ENCODE measurements at places on chromosomes 7 and 10. TPM values are rescaled to one million over a fixed set of nuclear protein-coding genes. Genes with fewer than 3 reads are reported as not detected.

DNA sequence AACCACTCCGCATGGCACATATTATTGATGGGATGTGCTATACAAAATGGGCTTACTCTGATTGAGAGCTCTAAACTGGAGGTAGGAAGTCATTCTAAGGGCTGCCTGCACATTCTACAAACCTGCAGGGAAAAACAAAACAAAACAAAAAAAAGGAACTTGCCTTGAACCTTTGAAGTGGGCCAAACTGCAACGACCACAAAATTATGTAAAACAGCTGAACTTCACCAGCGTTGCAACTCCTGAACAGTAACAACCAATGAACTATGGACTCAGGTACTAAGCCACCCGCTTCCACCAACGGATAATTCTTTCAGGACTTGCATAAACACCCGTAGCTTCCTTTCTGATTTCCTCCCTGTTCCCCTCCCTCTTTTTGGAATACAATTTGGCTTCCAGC lies 80.4 kb downstream of the ZNF248 start:
- no peaks in the 10 kb centered on the region for H3K27me3 ChIP-seq
- H3K4me3 ChIP-seq = no peak overlapping the region
- H3K36me3 ChIP-seq = no peaks in the 10 kb centered on the region
- H3K27ac ChIP-seq = no peak overlapping the region
- no peaks in the 10 kb centered on the region for H3K4me1 ChIP-seq

GRCh38 chr10:60209874-60210570 lies 179.7 kb downstream of the ANK3 start:
- H3K27me3 ChIP-seq = no peaks in the 10 kb centered on the region
- H3K27ac ChIP-seq = no peak overlapping the region
- H3K4me3 ChIP-seq = no peak overlapping the region

- no peaks in the 10 kb centered on the region for H3K36me3 ChIP-seq
- H3K27me3 ChIP-seq = no peaks in the 10 kb centered on the region
- H3K27ac ChIP-seq = no peak overlapping the region
- H3K4me3 ChIP-seq = no peak overlapping the region
These were observed 42.2 kb upstream of the ELN start for GRCh38 chr7:73985737-73986141.

DNA sequence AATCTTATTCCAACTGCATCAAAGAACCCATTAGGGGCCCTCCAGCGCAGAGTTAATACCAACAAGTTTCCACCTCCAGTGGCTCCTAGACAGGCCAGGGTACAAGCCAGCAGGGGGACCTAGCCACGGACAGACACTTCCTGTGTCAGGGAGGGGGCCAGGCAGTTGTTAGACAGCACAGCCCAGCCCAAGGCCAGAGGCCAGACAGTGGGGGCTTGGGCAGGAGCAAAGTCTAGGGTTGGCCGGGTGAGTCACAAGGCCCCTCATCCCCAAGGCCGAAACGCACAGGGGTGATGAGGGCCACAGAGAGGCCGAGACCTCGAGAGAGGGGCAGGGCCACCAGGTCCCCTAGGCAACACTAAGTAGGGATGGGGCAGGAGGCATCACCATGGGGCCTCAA lies 19.3 kb upstream of the OPTN start:
- DNase-seq = no peak
- no peak overlapping the region for H3K27ac ChIP-seq
- no peak overlapping the region for H3K4me3 ChIP-seq
- H3K36me3 ChIP-seq = no peaks in the 10 kb centered on the region
- H3K27me3 ChIP-seq = 0 out of 2 replicates have a peak, but pooled peaks cover 6% of the 10 kb centered on the region

DNA sequence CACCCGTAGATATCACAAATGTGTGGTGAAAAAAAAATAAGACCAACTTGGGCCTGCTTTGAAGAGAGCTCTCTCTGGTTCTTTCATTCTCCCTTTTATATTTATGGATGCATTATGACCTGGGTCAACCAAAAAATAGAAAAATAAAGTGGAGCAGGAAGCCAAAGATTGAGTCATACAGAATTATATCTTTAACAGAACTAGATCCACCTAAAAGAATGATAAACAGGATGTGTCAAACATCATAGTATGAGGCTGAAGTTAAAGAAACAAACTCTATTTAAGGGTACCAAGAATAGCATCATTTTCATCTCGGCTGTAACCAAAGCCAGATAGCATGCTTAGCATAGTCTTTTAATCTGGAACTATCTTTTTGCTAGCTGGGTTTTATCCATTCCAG lies 28.8 kb upstream of the NMT2 start:
- peak; percentile 34 for DNase-seq
- H3K27ac ChIP-seq = no peak overlapping the region
- H3K36me3 ChIP-seq = no peaks in the 10 kb centered on the region
- H3K4me3 ChIP-seq = no peak overlapping the region
- peaks cover 54% of the 10 kb centered on the region for H3K4me1 ChIP-seq

DNA sequence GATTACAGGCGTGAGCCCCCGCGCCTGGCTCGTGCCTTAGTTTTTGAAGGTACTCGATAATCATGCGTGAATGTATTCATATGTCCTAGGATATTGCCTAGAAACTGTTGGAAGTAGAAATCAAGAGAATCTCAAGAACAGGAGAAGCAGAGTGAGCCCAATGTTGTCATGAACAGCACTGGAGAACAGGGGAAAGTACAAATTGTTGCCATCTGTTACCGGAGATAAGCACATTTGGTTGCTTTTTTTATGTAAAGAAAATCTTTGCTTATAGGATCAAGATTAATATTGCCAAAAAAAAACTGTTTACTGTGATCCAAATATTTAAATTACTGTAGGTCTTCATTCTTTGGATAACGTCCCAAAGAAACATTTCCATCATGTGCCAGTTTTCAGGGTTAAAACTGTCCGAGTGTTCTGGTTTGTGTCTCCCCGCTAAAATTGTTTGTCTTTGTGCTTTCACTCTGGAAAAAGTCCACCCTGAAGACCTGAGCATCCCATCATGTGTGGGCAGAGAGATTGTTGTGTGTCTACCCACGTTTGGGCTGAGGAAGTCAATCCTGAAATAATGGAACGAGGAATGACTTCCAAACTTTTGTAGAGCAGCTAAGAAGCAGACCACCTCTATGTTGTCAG lies 95.7 kb upstream of the CELF2 start:
- no peaks in the 10 kb centered on the region for H3K36me3 ChIP-seq
- no peak for DNase-seq
- H3K4me1 ChIP-seq = no peaks in the 10 kb centered on the region
- H3K27ac ChIP-seq = no peak overlapping the region
- H3K4me3 ChIP-seq = no peak overlapping the region

DNA sequence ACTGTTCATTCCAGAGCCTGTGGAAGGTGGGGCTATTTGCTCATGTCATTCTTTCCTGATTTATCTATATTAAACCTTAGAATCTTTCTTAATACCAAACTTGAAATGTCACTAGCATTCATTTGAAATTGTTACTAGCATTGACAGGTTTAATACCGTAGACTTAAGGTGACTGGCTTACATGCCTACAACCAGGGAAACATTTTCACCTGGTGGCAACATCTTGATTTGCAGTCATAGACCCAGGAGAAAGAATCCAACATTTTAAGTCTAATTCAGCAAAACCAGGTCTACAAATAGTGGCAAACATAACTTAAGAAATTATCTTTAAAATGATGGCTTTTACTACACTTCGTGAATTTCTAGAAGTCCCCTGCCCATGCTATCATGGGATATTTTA lies 353.7 kb downstream of the HTR7 start:
- no peaks in the 10 kb centered on the region for H3K4me1 ChIP-seq
- no peak overlapping the region for H3K4me3 ChIP-seq
- H3K36me3 ChIP-seq = no peaks in the 10 kb centered on the region

- H3K4me3 ChIP-seq = no peak overlapping the region
- DNase-seq = peak; percentile 37
- H3K36me3 ChIP-seq = no peaks in the 10 kb centered on the region
- no peak overlapping the region for H3K27ac ChIP-seq
- peaks cover 11% of the 10 kb centered on the region for H3K4me1 ChIP-seq
These were observed 63.2 kb upstream of the FHIP2A start for GRCh38 chr10:114758331-114758730.

DNA sequence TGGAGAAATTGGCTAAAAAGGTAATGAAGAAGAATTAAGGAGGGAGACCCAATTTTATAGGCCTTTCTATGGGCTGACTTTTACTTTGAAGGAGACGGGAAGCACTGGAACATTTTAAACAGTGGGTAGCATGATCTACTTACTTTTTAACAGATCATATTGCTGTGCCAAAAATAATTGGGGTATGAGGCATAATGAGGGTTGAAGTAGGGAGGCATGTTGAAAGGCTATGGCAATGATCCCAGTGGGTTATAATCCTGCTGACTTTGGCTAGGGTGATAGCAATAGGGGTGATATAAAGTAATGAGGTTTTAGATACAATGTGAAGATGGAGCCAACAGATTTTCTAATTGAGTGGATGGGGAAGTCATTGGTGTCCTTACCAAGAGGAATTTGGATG lies 73.2 kb downstream of the GPR37 start:
- no peaks in the 10 kb centered on the region for H3K4me1 ChIP-seq
- no peaks in the 10 kb centered on the region for H3K36me3 ChIP-seq
- H3K27me3 ChIP-seq = no peaks in the 10 kb centered on the region
- H3K4me3 ChIP-seq = no peak overlapping the region

GRCh38 chr7:1810961-1811849 lies 141.1 kb downstream of the ELFN1 start:
- H3K27me3 ChIP-seq = no peaks in the 10 kb centered on the region
- 0 out of 2 replicates have a peak overlapping the region, but pooled peaks have one; percentile 2 for H3K4me3 ChIP-seq
- H3K4me1 ChIP-seq = no peaks in the 10 kb centered on the region
- no peak overlapping the region for H3K27ac ChIP-seq

DNA sequence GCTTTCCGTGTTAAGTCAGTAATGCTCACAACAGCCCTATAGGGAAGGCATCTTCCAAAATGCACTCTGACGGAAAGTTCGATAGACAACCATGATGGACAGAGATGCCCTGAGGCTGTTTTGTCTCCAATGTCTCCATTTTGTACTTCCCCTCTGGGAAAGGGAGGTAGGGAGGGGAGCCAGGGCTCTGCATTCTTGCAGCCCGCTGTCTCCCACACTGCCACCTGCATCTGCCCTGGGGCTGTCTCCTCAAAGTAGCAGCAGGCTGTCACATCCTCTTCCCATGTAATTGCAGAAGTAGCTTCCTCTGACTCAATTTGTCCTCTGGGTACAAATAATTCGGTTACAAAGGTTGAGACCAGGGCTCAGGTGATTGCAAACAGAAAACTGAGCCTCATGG lies 131.4 kb downstream of the GPAM start:
- no peaks in the 10 kb centered on the region for H3K36me3 ChIP-seq
- DNase-seq = no peak
- H3K27me3 ChIP-seq = no peaks in the 10 kb centered on the region
- H3K4me1 ChIP-seq = no peaks in the 10 kb centered on the region

- H3K36me3 ChIP-seq = no peaks in the 10 kb centered on the region
- H3K4me3 ChIP-seq = no peak overlapping the region
- H3K27ac ChIP-seq = no peak overlapping the region
- no peaks in the 10 kb centered on the region for H3K27me3 ChIP-seq
These were observed 59.4 kb downstream of the CUZD1 start for GRCh38 chr10:122786269-122786668.

DNA sequence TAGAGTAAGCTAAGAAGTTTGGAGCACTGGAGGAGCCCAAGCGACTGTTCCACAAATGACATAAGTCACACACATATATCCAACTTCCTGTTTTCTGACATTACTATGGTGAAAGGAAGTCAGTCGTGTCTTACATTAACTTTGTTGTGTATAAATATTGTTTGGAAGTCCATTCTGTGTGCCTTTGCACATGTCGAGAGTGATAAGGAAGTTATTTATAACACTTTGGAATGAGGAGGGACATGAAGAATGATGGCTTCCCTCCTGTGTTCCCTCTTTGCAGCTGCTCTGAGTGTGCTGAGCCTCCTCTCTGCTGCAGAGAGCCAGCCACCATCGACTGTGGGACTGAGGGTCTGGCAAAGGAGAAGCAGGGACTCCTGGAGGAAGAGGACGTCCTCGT lies 40.4 kb upstream of the MGMT start:
- no peak overlapping the region for H3K27ac ChIP-seq
- no peak overlapping the region for H3K4me3 ChIP-seq
- no peaks in the 10 kb centered on the region for H3K27me3 ChIP-seq
- no peak for DNase-seq
- H3K36me3 ChIP-seq = no peaks in the 10 kb centered on the region

DNA sequence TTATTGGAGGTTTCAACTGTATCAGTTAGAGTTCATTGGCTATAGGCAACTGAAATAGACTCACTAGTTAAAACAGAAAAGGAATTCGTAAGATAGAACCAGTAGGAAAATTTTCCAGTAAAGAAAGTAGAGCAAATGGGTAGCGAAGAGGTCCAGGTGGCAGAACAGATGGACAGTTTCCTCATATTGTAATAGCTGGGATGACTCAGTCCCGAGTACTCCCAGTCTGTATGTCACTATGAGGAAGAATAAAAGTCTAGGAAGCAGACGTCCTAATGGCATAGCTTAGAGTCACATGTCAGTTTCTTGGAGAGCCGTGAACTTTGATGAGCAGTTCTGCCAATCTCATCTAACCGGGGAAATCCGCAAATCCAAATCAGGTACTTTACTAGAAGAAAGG lies 95.3 kb downstream of the RNF32 start:
- no peak overlapping the region for H3K4me3 ChIP-seq
- 0 out of 2 replicates have a peak, but pooled peaks cover 4% of the 10 kb centered on the region for H3K36me3 ChIP-seq
- DNase-seq = no peak
- H3K4me1 ChIP-seq = peaks cover 12% of the 10 kb centered on the region
- no peaks in the 10 kb centered on the region for H3K27me3 ChIP-seq
- no peak overlapping the region for H3K27ac ChIP-seq

DNA sequence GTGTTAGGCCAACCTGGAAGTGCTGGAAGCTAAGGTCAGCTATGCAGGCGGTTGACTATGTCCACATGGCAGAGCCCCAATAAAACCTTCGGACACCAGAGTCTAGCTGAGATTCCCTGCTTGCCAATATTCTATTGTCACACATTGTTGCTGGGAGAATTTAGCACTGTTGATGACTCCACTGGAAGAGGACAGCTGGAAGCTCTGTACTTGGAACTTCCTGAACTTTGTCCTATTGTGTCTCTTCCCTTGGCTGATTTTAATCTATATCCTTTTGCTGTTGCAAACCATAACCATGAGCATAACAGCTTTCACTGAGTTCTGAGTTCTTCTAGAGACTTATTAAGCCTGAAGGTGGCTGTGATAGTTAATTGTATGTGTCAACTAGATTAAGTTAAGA lies 12.0 kb downstream of the XRCC2 start:
- no peak for DNase-seq
- H3K4me1 ChIP-seq = no peaks in the 10 kb centered on the region
- H3K4me3 ChIP-seq = no peak overlapping the region
- no peaks in the 10 kb centered on the region for H3K27me3 ChIP-seq

OR2A12 gene
- total RNA-seq = not detected

SOSTDC1 gene
- total RNA-seq = not detected

PLXNA4 gene
- total RNA-seq = 0.89 TPM

TRIM74 gene
- total RNA-seq = not detected

GDF2 gene
- total RNA-seq = not detected

LRRC17 gene
- total RNA-seq = not detected

HUS1 gene
- 21.1 TPM for total RNA-seq

HOXA3 gene
- 2.1 TPM for total RNA-seq
